ENCODE measurements at places on chromosomes 7 and 10. TPM values are rescaled to one million over a fixed set of nuclear protein-coding genes. Genes with fewer than 3 reads are reported as not detected.

PIP gene
- total RNA-seq: 12.6 TPM

DNA sequence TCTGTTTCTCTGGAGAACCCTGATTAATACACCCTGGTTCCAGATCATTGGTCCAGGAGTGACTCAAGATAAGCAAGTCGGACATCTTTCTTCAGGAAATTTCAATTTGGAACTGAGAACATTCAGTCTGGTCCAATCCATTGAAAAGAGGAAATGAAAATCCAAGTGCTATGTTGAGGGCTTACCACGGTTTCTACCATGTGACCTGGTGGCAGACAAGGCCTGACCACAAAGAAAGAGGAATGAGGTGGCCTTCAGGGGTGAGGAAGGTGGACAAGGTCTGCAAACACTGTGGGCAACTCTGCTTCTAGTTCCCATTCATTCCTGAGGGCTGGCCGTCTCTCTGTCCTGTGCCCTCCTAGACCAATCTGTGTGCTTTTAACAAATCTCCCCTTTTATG, 149.2 kb upstream of the GHITM start:
- H3K27ac ChIP-seq: no peak overlapping the region
- H3K4me1 ChIP-seq: no peaks in the 10 kb centered on the region
- no peak overlapping the region for H3K4me3 ChIP-seq
- no peak for DNase-seq

TMEM139 gene
- 25.9 TPM for total RNA-seq

ADO gene
- 16.3 TPM for total RNA-seq

TSPAN15 gene
- total RNA-seq: 46.1 TPM

DNA sequence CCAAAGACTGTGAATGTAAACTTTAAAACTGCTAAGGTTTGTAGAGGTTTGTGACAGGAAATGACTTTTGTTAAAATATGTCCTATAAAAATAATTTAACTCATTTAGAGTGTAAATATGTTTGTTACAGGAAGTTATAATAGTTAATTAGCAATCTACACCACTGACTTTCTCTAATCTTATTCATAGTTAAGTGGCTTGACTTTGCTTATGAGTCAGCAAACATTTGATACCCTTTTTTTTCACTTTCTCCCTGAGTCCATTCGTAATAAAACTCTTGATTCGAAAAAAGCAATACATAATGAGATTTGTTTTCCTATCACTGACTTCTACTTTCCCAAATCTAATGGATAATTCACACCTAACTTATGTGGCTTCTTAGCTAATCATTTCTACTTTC, 317.7 kb upstream of the SEMA3C start:
- H3K4me1 ChIP-seq: no peaks in the 10 kb centered on the region
- no peaks in the 10 kb centered on the region for H3K36me3 ChIP-seq
- DNase-seq: no peak
- no peak overlapping the region for H3K4me3 ChIP-seq

CALCR gene
- 0.24 TPM for total RNA-seq

DNA sequence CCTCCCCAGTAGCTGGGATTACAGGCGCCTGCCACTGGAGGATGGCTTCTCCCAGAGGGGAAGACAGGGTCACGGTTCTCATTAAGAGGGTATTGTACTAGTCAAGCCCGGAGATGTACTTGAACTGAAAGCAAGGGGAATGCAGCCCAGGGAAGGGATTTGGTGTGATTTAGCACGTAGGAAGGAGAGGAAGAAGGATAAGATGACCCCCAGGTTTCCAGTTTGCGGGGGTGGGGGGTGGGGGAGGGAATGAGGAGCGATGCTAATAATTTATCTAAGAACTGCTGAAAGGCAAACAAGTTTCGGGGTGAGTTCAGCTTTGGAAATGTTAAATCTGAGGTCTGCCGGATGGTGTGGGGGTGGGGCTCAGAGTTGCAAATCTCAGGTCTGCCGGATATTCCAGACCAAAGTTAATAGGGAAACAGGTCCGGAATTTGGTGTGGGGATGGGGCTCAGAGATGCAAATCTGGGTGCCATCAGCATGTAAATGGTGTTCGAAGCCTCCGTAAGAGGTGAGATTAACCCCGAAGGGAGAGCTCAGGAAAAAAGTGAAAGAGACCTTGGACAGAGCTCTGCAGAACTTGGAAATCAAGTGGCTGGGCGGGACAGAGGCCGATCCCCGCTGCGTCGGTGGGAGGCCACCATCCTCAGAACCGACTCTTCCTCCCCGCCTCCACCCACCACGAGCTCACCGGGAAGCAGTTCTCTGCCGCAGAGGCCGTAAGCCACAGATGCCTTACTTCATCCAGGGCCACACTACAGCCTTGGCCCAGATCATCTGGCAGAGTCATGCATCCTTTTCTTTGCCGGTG, 1.6 kb upstream of the SEPHS1 start:
- peak overlapping the region; percentile 97 for H3K4me3 ChIP-seq
- H3K4me1 ChIP-seq: peaks cover 33% of the 10 kb centered on the region
- H3K36me3 ChIP-seq: no peaks in the 10 kb centered on the region
- peak overlapping the region; percentile 92 for H3K27ac ChIP-seq

DNA sequence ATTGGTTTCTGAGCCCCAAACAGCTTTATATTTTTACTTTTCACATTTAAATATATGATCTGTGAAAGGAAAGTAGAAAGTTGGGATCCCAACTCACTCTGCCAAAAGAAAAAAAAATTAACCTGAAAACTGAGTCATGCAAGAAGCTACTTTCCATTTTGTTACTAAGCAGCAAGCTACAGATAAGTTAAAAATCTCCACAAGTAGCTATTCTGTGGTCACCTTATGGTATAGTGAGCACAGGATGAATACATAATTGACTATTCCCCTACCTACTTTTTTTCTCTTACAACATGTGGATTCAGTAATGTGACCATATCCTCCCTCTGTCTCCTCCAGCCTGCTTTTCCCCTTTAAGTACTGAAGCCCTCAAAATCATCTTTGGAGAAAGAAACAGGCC, 30.3 kb upstream of the CREB3L2 start:
- no peaks in the 10 kb centered on the region for H3K4me1 ChIP-seq
- H3K27ac ChIP-seq: no peak overlapping the region
- H3K27me3 ChIP-seq: no peaks in the 10 kb centered on the region

DNA sequence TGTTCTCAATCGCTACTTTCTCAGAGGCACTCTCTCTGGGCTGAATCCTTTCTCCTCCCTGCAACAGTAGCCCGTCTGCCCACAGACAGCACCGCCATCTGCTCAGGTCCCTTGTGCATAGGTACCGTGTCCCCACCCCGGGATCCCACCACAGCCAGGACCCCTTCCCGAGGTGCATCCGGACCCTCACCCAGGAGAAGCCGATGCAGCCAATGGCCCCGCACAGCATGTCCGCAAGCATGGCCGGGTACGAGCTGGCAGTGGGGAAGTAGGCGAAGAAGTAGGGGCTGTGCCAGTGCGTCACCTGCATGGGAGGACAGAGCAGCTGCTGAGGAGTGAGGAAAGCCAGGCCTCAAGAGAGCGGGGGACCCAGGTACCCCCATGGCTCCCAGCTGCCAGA, 25.5 kb downstream of the DDC start:
- H3K4me1 ChIP-seq: no peaks in the 10 kb centered on the region
- H3K27ac ChIP-seq: no peak overlapping the region
- no peak for DNase-seq
- no peak overlapping the region for H3K4me3 ChIP-seq

- H3K4me1 ChIP-seq: peaks cover 40% of the 10 kb centered on the region
- peak; percentile 82 for DNase-seq
- H3K27me3 ChIP-seq: no peaks in the 10 kb centered on the region
- H3K27ac ChIP-seq: peak overlapping the region; percentile 59
- no peaks in the 10 kb centered on the region for H3K36me3 ChIP-seq
Measured at GRCh38 chr7:140316165-140316661, 82.1 kb downstream of the SLC37A3 start.

DENND2A gene
- 19.0 TPM for total RNA-seq

SYT15 gene
- 34.5 TPM for total RNA-seq

GIMAP6 gene
- 69.3 TPM for total RNA-seq
